ENCODE measurements at places on chromosomes 4 and X.

DNA sequence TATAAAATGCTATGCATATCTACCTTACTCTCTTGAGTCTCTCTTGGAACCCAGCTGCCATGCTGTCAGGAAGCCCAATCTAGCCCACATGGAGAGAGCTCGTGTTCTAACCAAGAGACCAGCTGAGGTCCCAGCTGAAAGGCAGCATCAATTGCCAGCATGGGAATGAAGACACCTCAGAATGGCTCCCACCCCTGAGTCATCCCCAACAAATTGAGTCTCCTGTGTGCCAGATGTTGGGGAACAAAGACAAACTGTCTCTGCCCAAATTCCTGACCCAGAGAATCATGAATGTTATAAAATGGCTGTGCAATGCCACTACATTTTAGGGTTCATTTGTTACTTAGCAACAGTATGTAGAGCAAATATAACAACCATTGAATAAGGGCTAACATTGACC, 105.2 kb upstream of the STX18 start:
- DNase-seq: no peak

DNA sequence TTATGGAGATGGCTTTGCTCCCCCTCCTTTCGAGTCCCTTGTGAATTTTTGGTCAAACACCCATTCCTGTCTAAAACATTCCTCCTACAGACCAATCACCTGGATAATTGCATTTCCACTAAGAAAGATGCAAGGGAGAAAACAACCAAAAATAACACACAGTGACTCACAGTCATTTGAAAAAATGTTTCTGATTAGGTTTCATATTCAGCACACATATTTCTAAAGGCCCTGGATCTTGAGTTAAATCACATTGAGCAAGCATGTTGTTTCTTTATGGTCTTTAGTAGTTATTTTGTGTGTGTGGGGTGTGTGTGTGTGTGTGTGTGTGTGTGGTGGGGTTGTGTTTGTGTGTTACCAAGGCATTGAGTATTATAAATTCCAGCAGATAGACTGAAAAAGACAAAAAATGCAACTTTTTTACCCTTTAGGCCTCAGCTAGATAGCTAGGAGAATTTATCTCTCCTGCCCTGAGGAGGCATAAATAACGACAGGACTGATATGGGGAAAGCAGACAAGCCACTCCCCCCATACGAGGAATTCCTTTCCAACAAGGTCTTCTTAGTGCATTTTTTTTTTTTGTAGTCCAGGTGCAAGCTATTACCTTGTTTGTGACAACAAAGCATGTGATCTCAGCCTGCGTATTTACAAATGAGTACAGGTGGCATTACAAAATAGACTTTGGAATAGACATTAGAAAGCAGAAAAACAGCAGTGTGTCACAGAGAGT, 265.4 kb upstream of the ADGRL3 start:
- DNase-seq: no peak

DNA sequence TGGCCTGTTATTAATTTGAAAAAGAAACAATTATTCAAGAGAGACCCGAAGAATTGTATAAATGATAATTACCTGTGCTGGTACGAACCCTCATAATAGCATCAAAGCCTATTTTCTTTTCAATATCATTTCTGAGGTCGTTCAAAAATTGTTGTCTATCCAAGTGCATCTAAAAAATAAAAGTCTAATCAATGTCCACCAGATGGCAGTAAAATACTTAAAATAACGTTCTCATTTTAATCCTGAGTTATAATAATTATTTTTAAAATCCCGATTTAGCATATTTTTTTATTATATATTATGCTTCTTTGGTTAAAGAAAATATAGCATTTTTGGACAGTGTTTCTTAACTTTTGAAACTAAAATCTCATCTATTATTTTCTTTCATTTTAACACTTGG, 55.7 kb downstream of the METTL14 start:
- no peak for DNase-seq

GRCh38 chr4:185317880-185318279, 77.8 kb downstream of the LRP2BP start:
- DNase-seq: no peak

Data from non-pigmented ciliary epithelial cell (primary cell).